Activated CD4-positive, alpha-beta T cell treated with anti-CD3 and anti-CD28 coated beads for 1 hour (primary cell): ENCODE measurements at places on chromosomes 5 and 9.

DNA sequence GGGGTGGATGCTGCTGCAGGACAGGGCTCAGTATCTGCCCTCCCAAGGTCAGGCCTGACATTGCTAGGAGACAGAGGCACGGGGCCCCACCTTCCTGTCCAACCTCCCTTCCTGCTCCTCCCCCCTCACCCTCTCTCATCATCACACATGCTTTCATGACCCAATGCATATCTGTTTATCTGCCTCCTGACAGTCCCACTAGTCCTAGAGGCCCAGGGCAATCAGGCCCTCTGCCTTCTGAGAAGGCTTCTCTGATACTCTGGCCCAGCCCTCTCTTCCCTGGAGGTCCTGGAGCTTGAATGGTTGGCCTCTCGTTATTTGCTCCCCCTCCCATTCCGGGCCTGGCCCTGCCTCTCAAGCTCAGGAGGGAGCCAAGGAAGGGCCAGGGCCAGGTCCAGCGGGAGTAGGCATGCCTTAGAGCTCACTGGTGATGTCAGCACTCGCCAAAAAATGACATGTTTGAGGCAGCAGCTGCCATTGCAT, 90.6 kb upstream of the SAP30L start:
- no peak for DNase-seq

- no peak for DNase-seq
These were observed 53.3 kb upstream of the AGXT2 start for GRCh38 chr5:35101016-35101415.

DNA sequence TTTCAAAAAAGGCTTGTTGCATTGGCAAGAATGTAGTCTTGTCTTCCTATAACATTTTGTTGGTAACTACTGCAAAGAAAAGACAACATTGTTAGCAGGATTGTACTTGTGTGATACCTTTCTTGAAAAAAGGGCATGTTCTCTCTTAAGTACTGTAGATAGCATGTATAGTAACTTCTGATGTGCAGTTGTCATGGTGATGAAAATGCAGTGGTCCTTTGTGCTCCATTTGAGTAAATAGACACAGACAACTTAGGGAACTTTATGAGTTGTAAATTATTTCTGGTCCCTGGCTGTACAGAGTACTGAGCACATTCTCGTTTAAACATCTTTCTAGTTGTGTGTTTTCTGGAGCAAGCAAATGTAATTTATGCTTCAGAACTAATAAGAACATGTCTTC, 103.3 kb downstream of the CD180 start:
- DNase-seq = no peak

- DNase-seq = no peak
These were observed 79.1 kb downstream of the FEM1C start for GRCh38 chr5:115465431-115465830.
